NCI-H1436 (cell line): ENCODE measurements at places on chromosomes 3 and 15.

- peak; percentile 23 for DNase-seq
Measured at GRCh38 chr3:10758304-10759037, 57.6 kb upstream of the SLC6A11 start.

DNA sequence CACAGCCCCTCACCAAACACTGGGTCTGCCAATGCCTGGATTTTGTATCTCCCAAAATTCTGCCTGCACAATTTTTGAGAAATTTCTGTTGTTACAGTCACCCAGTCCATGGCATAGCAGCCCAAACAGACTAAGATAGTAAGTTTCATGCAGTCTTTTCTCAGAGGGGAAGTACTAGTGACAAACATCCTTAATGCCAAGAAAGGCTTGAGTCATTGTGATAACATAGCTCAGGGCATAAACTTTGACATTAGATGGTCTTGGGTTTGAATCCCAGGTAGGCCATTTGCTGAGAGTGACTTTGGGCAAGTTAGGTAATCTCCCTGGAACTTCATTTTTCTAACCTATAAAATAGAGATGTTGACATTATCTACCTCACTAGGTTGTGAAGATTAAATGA lies 36.1 kb upstream of the PFN2 start:
- no peak for DNase-seq

DNA sequence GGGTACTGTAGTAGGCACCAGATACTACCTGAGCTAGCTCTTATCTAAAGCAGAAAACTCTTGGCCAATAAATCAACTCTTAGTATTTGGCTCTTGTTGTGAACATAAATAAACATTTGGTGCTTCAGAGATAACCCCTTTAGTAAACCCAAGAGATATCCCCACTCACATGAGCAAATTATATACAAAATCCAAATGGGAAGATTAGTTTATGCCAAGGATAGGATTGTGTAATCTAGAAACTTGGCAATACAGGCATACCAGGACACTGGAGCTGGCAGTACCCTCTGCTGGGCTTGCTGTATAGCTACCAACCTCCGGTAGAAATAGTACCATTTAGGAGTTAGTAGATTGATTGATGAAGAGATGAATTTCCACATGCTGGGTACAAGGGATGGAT lies 127.0 kb downstream of the LIPC start:
- DNase-seq = no peak

DNA sequence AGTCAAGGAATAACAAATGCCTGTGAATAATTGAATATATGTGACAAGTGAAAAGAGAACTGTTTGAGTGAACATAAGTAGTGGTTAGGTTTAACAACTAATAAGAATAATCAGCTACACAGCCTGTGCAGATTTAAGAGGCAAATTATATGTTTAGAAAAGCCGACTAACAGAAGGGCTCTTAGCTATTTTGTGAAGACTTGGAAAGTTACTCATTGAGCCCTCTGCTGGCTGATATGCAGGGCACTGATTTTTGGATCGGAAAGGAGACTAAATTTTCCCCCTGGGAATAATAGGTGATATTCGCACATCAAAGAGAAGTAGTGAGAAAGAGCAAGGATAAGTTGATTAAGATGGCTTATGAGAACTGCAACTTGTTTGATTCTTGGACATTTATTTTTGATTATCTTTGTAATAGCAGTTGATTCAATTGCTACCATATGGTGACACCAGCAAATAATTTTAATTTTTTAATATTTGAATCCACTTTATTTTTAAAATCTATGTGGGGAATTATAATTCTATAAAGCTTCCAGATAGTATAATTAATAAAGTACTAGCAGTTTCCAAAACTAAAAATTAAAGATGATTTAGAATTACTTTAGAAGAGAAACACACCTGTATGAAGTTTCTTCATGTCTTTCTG lies 156.2 kb downstream of the NLGN1 start:
- DNase-seq = peak; percentile 65

- DNase-seq = no peak
Measured at GRCh38 chr15:28873585-28874190, 12.1 kb upstream of the APBA2 start.
